Kidney epithelial cell (primary cell): ENCODE measurements at places on chromosomes 7 and 10. TPM values are rescaled to one million over a fixed set of nuclear protein-coding genes. Genes with fewer than 3 reads are reported as not detected.

Gene ACBD7
- 1.0 and 1.5 TPM in 2 replicates for total RNA-seq

Gene DGKI
- total RNA-seq: 3.5 and 6.4 TPM in 2 replicates

Gene SLC39A12
- not detected in 2 replicates for total RNA-seq

Gene POLR2J2
- 0.14 and 1.2 TPM in 2 replicates for total RNA-seq

Gene ADCYAP1R1
- 0.07 TPM in 1 of 2 replicates, not detected in the other for total RNA-seq

Gene CRYGN
- total RNA-seq: 0.84 and 2.1 TPM in 2 replicates

Gene CTAGE4
- total RNA-seq: 4.2 and 4.3 TPM in 2 replicates

Gene MRLN
- total RNA-seq: not detected in 2 replicates

Gene PLCE1
- 0.55 and 0.84 TPM in 2 replicates for total RNA-seq

Gene KLLN
- 1.0 TPM in 2 replicates for total RNA-seq

Gene SLC13A1
- total RNA-seq: not detected in 2 replicates

Gene TRPV5
- not detected in 2 replicates for total RNA-seq

Gene ZMIZ2
- 53.0 and 67.3 TPM in 2 replicates for total RNA-seq

Gene PDE6C
- total RNA-seq: not detected in 2 replicates

Gene FAM25C
- 7.0 and 36.4 TPM in 2 replicates for total RNA-seq

Gene PTPN12
- 57.7 and 58.8 TPM in 2 replicates for total RNA-seq

Gene BRI3
- total RNA-seq: 127 and 129 TPM in 2 replicates

Gene HTR7
- total RNA-seq: 0.17 and 2.1 TPM in 2 replicates

Gene WDR91
- 8.5 and 14.1 TPM in 2 replicates for total RNA-seq

Gene DNAH11
- total RNA-seq: not detected in 2 replicates

Gene GPR37
- 2.7 and 4.1 TPM in 2 replicates for total RNA-seq

Gene EVX1
- total RNA-seq: not detected in 2 replicates

Gene FAM241B
- total RNA-seq: 10.3 and 14.0 TPM in 2 replicates

Gene EIF4H
- 264 and 307 TPM in 2 replicates for total RNA-seq

Gene CCDC136
- 7.1 and 7.2 TPM in 2 replicates for total RNA-seq

Gene TSC22D4
- 41.6 and 45.3 TPM in 2 replicates for total RNA-seq

Gene RBM28
- total RNA-seq: 15.8 and 25.9 TPM in 2 replicates

Gene CRPPA
- 1.4 and 1.8 TPM in 2 replicates for total RNA-seq

Gene EBF3
- total RNA-seq: not detected in 2 replicates

Gene UPK3BL2
- total RNA-seq: 2.1 and 4.3 TPM in 2 replicates

Gene ASIC3
- total RNA-seq: 0.04 and 0.41 TPM in 2 replicates

Gene BTBD16
- 2.0 TPM in 1 of 2 replicates, not detected in the other for total RNA-seq

Gene SFTPA1
- total RNA-seq: not detected in 2 replicates

Gene FMC1
- 8.3 and 8.4 TPM in 2 replicates for total RNA-seq

Gene MKX
- 3.2 TPM in 2 replicates for total RNA-seq

Gene SPAM1
- not detected in 2 replicates for total RNA-seq

Gene XRCC2
- 2.1 and 3.2 TPM in 2 replicates for total RNA-seq

Gene C7orf57
- 0.34 TPM in 1 of 2 replicates, not detected in the other for total RNA-seq

Gene FXYD4
- total RNA-seq: not detected in 2 replicates

Gene TMEM120A
- 17.4 and 24.2 TPM in 2 replicates for total RNA-seq

Gene GDF2
- total RNA-seq: not detected in 2 replicates

Gene DTX2
- total RNA-seq: 17.9 and 26.6 TPM in 2 replicates

Gene SLC16A12
- 0.75 and 0.96 TPM in 2 replicates for total RNA-seq

Gene RAB11FIP2
- 22.7 and 22.8 TPM in 2 replicates for total RNA-seq

Gene NPSR1
- not detected in 2 replicates for total RNA-seq

Gene TMEM178B
- 5.5 and 9.7 TPM in 2 replicates for total RNA-seq

Gene MINDY3
- 19.4 and 22.2 TPM in 2 replicates for total RNA-seq

Gene STAG3
- 1.1 and 2.1 TPM in 2 replicates for total RNA-seq

Gene MIOS
- 35.0 and 41.9 TPM in 2 replicates for total RNA-seq

Gene BMPER
- total RNA-seq: 0.04 and 0.14 TPM in 2 replicates

Gene TRIM56
- 15.8 and 16.7 TPM in 2 replicates for total RNA-seq

Gene CNTNAP2
- 14.0 and 15.1 TPM in 2 replicates for total RNA-seq

Gene VIM
- 5,277 and 5,556 TPM in 2 replicates for total RNA-seq

Gene TFEC
- total RNA-seq: 0.04 TPM in 1 of 2 replicates, not detected in the other

Gene TMEM273
- total RNA-seq: 0.42 and 6.3 TPM in 2 replicates
